ENCODE measurements at places on chromosomes 2 and 18.

- no peak for DNase-seq
Observed at GRCh38 chr2:133673305-133673905, 105.1 kb upstream of the NCKAP5 start.

DNA sequence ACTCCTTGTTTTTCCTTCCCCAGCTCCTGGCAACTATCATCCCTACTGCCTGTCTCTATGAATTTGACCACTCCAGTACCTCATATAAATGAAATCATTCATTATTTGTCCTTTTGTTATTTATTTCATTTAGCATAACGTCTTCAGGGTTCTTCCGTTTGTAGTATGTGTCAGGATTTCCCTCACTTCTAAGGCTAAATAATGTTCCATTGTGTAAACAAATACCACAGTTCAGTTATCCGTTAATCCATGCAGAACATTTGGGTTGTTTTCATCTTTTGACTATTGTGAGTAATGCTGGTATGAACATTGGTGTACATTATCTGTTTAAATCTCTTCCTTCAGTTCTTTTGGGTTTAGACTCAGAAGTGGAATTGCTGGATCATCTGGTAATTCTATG lies 18.8 kb downstream of the DYNC2LI1 start:
- DNase-seq: no peak

- DNase-seq: peak; percentile 22
Observed at GRCh38 chr2:181304011-181304844, 153.0 kb upstream of the ITGA4 start.

DNA sequence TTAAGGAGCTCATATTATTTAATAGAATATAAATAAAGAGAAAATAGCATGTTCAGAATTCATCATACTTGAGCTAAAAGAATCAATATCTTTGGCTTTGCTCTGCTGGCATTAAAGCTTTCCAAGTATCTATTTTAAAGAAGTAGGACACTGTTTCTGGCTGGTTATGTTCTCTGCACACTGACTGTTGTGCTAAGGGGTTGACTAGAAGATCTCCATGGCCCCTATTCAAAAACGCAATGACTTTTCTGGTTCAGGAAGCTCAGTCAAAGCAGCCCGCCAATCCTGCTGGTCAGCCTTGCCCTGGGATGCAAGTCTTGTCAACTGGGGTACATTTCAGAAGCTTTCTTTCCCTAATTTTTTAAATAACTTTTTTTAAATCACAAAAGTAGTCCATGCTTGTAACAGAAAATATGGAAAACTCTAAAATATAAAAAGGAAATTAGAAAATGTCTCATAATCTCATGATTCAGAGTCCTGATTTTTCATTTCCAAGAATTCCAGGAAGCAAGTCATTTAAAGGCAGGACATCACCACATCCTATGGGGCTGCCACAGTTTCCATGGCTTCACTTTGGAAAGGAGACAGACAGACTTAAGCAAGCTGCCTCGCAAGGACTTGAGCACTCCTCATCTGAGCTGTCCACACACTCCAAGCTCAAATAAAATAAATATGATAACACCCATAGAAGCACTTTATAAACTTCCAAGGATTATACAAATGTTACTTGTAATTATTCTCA lies 195.1 kb downstream of the TXNL1 start:
- DNase-seq: no peak

DNA sequence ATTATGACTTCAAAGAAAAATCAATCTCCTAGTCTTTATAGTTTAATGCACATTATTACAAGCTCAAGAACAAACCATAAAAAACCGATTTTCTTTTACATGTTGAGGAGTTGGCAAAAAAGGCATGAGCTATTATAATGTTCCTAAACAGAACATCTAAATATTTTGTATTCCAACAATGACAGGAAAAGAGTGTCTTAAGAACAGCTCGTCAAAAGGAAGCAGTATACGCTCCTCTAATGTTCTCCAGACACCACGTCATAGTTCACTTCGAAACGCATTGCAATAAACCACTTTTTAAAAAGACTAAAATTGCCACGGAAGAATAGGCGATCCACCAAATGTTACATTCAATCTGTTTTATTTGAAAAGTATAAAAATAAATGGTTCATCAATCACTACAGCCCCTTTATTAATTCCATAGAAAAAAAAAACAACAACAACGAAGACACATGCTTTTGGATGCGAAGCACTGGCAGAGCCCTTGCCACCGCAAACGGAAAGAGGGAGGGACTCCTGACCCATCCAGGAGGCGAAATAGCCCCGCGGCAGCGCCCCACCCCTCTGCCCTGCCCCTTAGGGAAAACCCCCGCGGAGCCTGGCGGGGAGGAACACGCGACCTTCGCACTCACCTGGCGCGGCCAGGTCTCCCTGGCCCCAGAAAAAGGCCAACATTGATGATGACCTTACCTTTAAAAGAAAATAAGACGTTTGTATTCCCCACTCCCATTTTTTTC lies 45.8 kb downstream of the MBP start:
- DNase-seq: no peak

GRCh38 chr2:177241711-177242120 lies 22.8 kb downstream of the NFE2L2 start:
- DNase-seq: no peak

DNA sequence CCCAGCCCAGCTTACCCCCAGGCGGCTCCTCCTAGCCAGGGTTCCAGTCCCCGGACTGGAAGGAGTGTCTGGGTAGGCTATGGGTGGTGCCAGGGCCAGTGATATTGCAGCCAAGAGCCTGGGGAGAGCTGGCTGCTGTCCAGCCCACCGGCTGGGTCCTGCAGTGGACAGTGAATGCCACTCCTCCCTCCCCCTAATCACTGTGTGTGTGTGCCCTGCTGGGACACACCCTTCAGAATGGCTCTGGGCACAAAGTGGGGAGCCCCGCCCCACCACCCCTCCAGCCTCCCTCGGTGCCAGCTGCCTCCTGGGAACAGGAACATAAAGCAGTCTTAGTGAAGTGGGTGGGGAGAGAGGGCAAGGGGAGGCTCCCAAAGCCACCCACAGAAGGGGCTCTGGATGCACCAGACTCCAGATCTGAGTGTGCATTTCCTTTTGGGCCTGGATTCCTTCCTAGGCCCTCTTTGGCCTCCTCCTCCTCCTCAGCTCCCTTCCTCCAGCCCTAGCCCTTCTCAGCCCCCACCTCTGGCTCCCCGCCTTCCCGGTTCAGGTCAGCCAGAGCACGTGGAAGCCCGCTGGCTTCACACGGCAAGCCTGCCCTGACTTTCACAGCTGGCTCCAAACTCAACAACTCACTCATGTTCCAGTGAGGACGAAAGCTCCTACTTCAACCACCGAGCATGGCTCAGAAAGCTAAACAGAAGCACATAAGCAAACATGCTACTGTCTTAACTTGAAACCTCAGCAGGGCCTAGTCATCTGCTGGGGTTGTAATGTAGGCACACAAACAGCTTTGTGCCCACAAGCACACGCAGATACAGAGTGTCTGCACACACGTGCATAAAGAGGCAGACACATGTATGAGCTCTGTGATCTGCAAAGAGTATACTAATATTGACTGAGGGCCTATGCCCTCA lies 209.2 kb upstream of the SMAD2 start:
- DNase-seq: no peak

- peak; percentile 37 for DNase-seq
Observed at GRCh38 chr18:27378431-27379095, 193.5 kb upstream of the CHST9 start.

DNA sequence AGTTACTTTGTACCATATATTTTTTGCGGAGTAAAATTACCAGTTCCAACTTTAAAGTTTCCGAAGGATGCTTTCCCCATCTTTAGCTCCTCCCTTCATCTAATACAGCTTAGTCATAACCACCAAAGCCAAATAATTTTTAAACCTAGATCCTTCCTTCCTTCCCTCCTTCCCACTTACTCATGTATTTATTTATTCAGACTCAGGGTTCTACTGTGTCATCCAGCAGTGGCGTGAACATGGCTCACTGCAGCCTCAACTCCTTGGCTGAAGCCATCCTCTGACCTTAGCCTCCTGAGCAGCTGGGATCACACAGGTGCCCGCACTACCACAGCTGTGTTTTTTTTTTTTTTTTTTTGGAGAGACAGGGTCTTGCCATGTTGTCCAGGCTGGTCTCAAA lies 4.4 kb downstream of the LPIN2 start:
- no peak for DNase-seq

GRCh38 chr18:13525381-13526029 lies 200.9 kb downstream of the FAM210A start:
- DNase-seq: no peak

DNA sequence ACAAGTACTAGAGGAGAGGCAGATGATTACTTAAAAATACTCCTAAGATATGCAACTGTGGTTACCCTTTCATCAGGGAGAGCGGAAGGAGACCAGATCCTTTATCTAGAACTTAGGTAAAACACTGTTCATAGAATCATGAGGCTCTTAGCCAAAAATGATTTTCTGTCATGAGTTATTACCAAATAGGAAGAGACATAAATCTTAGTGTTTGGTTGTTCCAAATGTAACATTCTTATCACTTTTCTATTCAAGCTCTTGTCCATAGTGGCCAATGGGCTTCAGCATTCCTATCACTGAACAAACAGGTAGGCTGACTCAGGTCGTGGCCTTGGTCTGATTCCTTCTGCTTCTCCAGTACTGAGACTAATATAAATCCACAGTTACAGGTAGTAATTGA lies 38.5 kb downstream of the RPRD1A start:
- DNase-seq: no peak

- DNase-seq: peak; percentile 20
Observed at GRCh38 chr2:164737612-164738081, 104.0 kb downstream of the COBLL1 start.

DNA sequence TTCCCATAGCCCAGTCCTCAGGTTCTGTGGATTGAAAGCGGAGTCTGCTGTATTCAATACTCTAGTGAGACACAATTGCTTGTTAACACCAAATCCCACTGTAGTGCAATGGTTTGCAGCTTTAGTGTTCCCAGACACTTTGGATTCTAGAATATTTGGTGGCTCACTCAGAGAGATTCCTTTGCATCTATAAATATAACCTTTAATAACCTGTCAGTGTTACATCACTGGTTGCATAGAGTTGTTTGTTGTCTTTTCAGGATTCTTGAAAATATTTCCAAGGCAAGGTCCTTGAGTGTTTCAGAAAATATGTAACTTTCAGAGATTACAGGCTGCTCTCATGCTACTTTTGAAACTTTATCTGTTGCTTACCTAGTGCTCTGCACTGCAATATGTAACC lies 157.5 kb downstream of the ZEB2 start:
- no peak for DNase-seq

DNA sequence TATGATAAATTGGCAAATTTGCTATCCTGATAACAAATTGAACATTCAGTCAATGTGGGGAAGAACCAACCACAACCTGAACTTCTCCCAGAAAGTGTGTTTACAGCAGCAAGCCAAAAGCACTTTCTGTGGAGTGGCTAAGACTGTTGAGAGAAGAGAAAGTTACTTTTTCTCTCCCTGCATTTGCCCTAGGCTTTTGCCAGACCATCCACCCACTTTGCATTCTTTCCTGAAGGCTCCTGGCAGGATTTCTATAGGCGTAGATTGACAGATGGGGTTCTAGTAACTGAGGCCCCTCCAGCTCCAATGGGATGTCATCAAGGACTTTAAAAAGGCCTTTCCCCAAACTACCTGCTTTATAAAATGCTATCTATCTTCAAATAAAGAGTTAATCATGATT lies 215.2 kb downstream of the GULP1 start:
- DNase-seq: no peak

- DNase-seq: no peak
Observed at GRCh38 chr2:159904959-159905305, 106.9 kb upstream of the CD302 start.

- no peak for DNase-seq
Observed at GRCh38 chr2:42141687-42142546, 27.2 kb upstream of the EML4 start.

GRCh38 chr2:128215897-128216642 lies 102.6 kb downstream of the HS6ST1 start:
- DNase-seq: no peak

DNA sequence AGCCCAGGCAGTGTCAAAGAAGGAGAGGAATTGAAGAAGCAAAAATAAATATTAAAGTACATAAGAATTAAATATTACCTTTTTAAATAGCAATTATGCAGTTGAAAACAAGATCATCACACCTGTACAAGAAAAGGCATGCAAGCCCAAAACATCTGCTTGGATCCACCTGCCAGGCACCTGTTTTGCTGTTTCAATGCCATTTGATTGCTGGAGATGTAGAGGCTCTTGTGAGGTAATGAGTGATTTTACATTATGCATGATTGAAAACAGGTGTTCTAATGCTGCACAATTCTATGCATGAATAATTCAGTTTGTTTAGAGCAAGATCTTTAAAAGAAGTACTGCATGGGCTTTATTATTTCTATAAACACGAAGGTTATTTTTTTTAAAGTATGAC lies 700.6 kb upstream of the ZEB2 start:
- no peak for DNase-seq

DNA sequence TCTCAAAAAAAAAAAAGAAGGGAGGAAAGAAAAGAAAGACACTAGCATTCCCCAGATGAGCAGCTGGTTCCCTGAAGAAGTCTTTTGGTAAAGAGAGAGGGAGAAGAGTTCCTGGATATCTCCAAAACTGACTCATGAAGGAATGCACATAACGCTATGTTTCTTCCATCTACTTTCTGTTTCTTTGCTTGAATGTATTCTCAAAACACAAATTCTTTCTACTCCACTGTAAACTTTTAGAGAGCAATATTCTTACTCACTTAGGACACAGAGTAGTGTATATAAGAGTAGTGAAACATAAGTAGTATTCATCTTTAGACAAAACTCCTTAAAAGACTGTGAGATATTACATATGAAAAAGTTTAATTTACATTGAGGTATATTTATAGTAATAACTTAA lies 64.2 kb downstream of the TRIP12 start:
- no peak for DNase-seq

- DNase-seq: no peak
Observed at GRCh38 chr2:127681288-127681804, 6.0 kb upstream of the LIMS2 start.

GRCh38 chr2:175698061-175698460 lies 304.0 kb downstream of the LNPK start:
- no peak for DNase-seq

DNA sequence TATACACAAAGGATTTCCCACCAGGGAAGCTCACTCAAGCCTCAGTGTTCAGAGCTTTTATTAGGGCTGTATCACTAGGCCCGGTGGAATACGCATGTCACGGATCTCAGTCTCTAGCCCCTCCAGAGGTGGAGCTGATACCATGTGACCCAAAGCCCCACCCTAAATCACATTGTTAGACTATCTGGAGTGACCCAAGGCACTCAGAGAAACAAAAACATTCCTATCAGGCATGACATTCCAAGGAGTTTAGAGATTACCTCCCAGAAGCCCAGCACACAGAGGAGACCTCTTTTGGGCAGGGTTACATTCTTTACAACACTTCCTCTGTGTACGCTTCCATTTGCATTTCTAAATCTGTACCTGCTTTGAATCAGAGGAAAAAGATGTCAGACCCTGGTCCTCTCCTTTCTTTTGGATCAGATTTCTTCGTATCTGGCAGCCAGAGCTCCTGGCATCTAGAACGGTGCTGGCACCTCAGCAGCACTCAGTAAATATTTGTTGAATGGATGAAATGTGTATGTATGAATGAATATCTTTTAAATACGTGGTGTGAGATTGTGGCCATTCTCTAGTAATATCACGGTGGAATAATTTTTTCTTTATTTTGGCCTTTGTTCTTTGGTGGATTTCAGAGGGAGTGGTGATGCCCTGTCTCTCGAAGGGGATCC lies 37.7 kb upstream of the SMAD2 start:
- DNase-seq: no peak

GRCh38 chr2:150994076-150994475 lies 267.6 kb downstream of the RBM43 start:
- DNase-seq: no peak

All from activated CD8-positive, alpha-beta T cell treated with anti-CD3 and anti-CD28 coated beads for 36 hours (primary cell).